ENCODE measurements at places on chromosomes 5 and 9.

- no peak for DNase-seq
Observed at GRCh38 chr9:113737517-113738271, 138.4 kb upstream of the ZNF618 start.

DNA sequence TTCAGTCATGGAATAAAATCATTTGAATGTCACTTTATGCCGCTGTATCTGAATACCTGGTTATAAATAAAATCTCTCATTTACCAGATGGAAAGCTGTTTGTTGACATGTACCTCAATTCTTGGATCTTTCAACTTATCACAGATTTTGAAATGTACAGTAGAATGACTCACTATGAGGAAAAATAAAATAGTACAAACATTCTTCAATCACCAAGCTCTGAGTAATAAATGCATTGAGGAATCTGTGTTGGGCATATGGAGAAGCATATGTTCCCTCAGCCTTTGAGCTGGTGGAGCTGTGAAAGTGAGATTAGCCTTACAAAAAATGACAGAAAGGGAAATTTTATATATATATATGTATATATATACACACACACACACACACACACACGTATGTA is 175.4 kb downstream of the KIAA0825 start:
- no peak for DNase-seq

DNA sequence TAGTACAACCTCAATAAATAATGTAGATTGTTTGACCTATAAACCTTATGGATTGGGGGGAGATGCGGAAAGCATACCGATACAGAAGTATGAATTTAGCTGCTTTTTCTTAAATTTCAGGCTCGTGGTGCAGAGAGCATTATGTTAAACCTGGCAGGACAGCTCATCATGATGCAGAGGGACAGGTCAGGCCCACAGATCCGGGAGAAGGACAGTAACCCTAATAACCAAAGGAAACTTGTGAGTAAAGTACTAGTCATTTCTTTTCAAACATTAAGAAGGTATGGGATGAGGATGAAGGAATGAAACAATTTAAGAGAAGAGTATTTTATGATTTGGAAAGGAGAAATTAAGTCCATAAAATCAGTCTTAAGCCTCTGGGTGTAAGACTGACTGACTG is 70.5 kb downstream of the ERMP1 start:
- no peak for DNase-seq

- no peak for DNase-seq
Observed at GRCh38 chr9:68470067-68470466, 70.6 kb downstream of the TMEM252 start.

DNA sequence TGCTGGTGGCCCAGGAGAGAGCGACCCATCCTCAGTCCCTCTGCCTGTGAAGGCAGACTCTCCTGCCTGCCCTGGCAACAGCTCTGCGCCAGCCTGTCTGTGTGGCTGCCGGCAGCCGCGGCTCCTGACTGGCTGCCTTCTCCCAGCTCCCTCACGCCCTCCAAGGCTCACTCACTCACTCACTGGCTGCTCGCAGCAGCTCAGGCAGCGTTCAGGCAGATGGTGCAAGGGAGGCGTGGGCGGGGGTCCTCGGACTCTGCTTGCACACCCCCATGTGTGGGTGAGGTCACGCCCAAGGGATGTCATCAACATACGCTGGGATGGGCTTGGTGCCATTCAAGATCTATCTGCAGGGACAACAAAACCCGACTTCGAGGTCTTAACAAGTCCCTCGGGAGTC is 66.7 kb downstream of the DAB2IP start:
- no peak for DNase-seq

GRCh38 chr9:109586993-109587392 is 88.9 kb upstream of the PTPN3 start:
- no peak for DNase-seq

GRCh38 chr9:32866273-32866672 is 82.9 kb downstream of the TMEM215 start:
- DNase-seq = no peak

DNA sequence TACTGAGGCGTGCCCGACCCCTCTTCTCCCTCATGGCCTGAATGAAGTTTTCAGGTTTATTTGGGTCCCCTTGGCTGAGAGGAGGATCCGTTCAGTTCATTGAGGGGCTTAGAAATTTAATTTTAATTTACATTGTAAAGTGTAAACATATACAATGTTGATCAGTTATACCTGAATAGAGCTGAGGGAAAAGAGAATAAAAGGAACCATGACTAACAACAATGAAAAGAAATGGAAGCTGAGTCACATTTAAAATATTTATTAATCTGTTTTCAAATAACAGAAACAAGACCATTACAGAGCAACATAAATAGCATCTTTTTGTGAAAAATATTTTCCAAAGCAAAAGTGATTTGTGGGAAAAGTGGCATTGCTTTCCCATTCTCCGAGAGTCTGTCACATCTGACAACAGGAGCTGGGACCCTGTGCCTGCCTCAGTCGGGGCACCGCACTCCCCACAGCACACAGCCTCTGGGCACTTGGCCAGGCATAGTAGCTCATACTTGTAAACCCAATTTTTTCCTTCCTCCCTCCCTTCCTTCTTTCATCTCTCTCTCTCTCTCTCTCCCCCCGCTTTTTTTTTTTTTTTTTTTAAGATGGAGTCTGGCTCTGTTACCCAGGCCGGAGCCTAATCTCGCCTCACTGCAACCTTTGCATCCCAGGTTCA is 28.7 kb downstream of the PROP1 start:
- DNase-seq = no peak

GRCh38 chr5:154485850-154486426 is 7.9 kb upstream of the HAND1 start:
- no peak for DNase-seq

- DNase-seq = no peak
Observed at GRCh38 chr5:9499498-9499876, 46.4 kb downstream of the SEMA5A start.

DNA sequence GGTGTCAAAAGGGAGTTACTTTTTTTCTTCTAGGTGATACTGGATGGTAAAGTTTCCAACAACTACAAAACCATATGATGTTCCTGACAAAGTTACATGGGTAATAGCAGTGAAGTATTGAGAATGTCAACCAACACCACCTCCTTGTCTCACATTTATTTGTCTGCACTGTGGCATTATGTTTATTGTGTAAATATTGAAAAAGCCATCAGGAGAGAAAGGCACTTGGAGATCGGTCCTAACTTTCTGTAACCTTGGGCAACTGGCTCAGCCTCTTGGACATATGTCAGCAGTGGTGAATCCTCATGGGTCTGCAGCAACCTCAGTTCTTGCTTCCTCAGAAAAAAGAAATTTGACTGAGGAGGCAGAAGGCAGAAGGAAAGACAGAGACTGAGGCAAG is 50.0 kb upstream of the ICE1 start:
- DNase-seq = no peak

- peak; percentile 75 for DNase-seq
Observed at GRCh38 chr9:136485049-136486045, 2.5 kb upstream of the SEC16A start.

DNA sequence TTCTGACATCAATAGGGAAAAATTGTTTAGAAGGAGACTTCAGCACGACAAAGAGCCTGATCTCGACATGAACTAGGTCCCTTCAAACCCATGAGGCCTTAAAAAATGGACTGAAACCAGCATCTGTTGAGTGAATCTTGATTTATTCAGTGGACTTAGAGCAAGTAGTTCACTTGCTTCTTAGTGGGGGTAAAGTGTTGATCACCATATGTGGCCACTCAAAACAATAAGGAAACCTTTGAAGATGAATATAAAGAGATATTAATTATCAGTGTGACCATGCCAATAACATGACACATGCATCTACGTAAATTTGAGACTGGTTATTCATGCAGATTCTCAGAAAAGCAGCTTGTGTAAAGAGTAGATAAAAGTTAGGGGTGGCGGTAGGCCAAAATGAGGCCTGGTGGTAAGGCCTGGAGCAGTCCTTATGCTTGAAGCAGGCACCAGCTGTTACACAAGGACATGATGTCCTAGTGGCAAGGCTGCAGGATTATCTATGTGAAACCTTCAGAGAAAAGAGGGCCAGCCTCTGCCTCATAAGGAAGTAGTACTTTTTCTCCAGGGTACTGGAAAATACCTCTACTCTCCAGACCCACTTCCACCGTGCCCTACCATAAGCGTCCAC is 61.3 kb downstream of the S1PR3 start:
- DNase-seq = no peak

DNA sequence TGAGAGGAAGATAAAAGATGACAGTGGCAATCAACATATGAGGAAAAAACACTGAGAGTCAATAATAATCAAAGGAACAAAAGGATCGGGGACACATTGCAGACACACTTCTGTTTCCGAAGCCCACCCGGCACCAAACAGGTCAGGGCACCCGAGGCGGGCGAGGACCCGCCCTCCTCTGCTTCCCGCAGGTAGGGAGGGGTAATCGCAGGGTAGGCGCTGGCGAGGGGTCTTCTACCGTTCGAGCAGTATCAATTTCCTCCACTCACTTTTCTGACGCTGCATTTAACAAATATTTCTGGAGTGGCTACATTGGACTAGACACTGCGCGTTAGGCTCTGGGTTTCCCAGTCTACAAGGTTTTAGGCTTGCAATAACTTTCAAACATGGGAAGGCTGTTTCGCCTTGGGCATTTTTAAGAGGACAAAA is 1.3 kb downstream of the TXN start:
- DNase-seq = peak; percentile 17

GRCh38 chr5:139738193-139739149 is 57.1 kb upstream of the PSD2 start:
- DNase-seq = no peak

GRCh38 chr5:6781716-6782115 is 68.5 kb downstream of the TENT4A start:
- DNase-seq = no peak

- no peak for DNase-seq
Observed at GRCh38 chr5:163772644-163773043, 267.2 kb downstream of the MAT2B start.

- DNase-seq = no peak
Observed at GRCh38 chr9:87950765-87951488, 23.4 kb downstream of the CDK20 start.

GRCh38 chr5:139745132-139745799 is 50.3 kb upstream of the PSD2 start:
- DNase-seq = no peak

DNA sequence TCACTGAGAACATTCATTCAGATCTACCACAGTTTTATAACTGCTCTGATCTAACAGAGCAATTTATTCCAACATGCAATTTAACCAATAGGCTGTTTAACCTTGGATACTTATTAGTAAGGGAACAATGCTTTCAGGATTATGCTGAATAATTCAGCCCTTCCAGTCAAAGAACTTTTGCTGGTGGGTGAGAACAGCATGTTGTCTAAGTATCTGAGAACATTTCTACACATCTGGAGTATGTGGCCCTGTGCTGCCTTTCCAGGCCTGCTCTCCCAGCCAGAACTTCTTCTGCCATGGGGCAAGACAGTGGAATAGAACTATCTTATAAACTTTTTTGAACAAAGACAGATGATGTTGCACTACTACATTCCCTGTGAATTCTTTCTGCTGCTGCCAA is 55.8 kb downstream of the NFIB start:
- DNase-seq = no peak

DNA sequence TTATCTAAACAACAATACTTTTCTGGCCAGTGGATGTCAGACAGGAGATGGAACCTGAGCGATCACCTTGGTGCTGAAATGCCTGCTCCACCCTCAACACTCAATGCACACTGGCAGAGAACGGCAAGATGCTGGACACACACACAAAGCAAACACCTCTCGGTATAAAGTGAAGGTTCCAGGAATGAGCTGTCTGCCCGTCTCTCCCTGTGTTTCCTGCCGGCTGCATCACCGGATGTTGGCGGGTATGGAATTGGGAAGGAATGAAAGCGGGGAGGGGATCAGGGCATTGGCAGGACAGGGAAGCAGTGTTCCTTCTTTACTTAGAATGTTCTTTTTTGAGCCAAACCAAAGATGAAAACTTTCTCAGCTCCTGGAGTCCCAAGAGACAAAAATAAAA is 59.2 kb downstream of the MED10 start:
- DNase-seq = no peak

DNA sequence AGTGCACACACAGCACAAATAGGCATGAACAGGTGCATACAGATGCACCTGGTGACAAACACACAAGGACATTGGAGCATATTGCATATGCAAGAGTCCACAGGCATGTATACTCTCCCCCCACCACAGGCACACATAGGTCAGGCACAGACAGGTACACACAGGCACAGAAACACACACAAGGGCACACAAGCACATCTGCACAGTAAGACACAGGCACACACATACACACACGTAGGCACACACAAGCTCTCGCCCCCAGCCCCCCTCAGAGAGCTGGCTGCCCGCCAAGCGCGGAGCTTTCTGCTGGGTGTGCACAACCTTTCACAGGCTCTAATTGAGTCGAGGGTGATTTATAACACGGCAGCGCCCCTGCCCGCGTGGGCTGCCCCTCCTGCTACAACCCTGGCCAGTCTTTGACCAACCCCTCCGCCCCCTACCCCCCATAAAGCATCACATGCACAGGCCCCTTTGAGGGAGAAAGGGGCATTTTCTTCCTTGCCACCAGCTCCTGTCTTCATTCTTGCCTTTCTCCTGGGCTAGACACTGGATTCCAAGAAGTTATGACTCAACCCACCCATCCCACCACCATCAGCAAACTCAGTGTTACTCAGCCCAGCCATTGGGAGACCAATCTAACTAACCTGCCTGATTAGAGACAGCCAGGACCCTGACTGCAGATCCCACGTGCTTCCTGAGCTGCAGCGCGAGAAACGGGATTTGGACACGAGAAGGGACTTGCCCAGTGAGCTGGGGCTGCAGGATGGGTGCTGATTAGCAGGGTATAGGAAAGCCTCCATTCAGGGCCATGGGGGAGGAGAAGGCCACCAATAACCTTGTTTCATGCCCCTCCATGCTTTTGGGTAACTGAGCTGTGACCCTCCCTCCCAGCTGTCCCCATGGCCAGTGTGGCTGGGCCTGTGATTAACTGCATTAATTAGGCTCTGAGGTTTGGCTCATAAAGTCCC is 42.8 kb upstream of the PSD2 start:
- no peak for DNase-seq

- DNase-seq = no peak
Observed at GRCh38 chr5:159211729-159212174, 2.4 kb upstream of the RNF145 start.

- no peak for DNase-seq
Observed at GRCh38 chr5:16737620-16738364, 121.0 kb upstream of the RETREG1 start.

DNA sequence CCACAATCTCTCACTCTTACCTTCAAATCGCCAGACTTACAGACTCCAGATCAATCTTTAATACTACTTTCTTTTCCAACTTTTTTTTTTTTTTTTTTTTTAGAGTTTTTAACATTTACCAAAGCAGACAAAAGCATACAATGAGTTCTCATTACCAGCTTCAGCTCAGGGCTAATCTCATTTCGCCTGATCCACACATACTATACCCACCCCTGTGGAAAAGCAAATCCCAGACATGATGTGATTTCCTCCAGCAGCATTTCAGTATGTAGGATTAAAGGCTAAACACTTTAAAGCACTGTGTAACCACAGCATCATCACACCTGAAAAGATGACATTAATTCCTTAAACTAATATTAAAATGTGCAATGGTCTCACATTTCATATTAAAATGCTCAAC is 138.8 kb upstream of the RETREG1 start:
- no peak for DNase-seq

GRCh38 chr5:179151286-179152118 is 91.3 kb downstream of the ZNF354C start:
- DNase-seq = no peak
